ENCODE measurements at places on chromosomes 7 and 10.

DNA sequence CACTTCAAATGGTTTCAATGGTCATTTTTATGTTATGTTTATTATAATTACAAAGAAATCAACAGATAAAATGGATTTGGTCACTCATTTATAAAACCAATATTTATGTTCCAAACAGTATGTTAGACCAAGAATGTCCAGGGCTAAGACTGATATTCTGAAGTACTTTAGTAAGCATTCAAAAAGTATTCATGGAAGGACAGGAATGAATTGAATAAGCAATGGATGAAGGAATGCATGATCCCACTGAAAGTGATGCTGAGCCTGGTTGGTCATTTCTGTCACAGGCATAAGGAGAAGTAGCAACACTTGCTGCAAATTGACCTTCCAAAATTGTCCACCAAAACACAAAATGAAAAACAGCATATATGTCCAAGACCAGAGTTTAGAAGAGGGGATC is 189.0 kb upstream of the CELF2 start:
- no peak for DNase-seq

- DNase-seq: no peak
Measured at GRCh38 chr10:104339469-104340110, 1.3 kb upstream of the ITPRIP start.

DNA sequence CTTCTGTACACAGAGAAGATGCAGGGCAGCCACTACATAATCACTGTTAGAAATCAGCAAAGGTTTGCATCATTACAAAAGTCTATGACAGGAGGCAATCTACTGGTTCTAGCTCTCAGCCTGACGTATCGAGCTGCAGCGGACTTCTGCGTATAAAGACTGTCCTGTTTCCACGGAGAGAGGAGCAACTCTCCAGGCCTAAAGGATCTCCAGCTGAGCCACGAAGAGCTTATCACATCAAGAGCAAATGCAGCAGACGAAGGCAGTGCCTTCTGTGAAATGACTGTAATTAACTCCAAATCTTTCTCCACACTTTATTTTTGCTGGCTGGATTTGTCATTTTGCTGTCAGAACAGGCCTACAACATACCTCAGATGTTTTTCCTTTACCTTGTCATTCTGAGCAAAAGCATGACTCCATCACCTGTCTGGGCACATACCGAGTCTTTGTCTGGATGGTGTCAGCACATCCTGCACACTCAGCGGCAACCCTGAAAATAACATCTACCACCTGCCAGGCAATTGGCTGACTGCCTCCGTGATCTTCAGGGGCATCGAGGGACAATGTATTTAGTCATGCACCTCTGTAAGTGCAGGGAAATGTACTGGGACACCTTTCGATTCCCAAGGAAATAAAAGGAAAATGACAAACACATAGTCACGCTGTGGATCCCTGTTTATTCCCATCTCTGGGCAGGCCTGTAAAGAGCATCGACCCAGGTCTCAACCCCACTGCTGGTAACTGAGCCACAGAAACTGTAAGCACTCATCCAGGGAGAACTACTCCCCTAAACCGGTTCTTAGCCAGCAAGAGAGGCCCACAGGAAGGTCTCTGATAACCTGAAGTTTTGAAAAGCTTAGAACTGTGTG is 26.3 kb upstream of the SH3PXD2A start:
- no peak for DNase-seq

DNA sequence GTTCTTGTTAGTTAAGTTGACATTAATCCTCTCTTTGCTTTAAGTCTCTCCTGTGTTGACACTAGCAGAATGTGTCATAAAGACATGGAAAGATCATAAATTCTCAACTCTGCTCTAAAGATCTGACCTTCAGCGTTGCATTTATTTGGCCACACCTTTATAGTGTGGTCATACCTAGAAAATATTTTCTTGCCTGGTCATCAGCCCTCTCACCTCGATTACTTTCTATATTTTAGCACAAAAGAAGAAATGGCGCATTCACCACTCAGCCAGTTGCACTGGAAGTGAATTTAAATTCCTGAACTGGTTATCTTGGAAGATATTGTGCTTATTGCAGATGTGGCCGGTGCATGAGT is 96.7 kb upstream of the PDCD4 start:
- DNase-seq: no peak

DNA sequence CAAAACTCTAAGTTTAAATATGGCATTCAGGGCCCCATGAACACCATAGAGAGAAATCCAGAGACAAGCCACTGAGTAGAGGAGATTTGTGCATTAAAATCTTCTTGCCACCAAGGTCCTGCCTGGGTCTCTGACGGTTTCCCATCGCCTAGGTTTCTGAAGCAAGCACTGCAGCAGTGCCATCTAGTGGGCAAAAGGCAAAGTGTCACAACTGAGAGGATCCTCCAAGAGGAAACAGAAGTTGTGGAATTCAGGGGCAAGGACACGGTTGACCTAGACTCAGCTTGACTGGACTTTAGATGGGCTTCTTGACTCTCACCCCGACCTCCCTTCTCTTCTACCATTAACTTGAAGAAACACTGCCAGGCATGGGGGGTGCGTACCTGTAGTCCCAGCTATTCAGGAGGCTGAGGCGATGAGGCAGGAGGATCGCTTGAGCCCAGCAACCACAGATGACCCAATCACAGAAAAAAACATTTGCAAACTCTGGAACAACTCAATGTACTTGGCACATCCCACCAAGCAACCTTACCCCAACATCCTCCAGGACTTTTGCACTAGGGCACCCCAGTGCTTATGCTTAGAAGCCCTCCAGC is 604.1 kb downstream of the GALNT17 start:
- no peak for DNase-seq

DNA sequence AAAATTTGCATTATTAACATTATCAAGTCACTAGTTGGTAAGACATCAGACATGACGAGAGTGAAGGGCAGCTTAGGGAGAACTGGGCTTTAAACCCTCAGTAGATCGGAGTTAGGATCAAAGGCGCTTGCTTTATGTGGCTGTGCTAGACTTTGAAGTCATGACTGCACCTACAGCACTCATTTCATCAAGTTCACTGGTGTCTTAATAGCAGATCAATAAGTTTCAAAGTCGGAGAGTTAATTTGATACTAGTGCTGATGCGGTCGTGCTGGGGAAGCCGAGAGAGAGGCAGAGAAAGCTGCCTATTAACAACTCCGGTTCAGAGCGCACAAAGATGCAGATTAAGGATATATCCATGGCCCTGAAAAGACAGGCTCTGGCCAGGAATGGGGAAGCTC is 172.9 kb downstream of the TCF7L2 start:
- DNase-seq: no peak

- peak; percentile 92 for DNase-seq
Measured at GRCh38 chr7:27185013-27185853, at the start of gene HOXA11. TSS of gene HOXA11 (minus strand) at chr7:27185232. CDS start at chr7:27185144, 88 bp downstream.

- no peak for DNase-seq
Measured at GRCh38 chr10:33412653-33413361, 78.3 kb upstream of the NRP1 start.

DNA sequence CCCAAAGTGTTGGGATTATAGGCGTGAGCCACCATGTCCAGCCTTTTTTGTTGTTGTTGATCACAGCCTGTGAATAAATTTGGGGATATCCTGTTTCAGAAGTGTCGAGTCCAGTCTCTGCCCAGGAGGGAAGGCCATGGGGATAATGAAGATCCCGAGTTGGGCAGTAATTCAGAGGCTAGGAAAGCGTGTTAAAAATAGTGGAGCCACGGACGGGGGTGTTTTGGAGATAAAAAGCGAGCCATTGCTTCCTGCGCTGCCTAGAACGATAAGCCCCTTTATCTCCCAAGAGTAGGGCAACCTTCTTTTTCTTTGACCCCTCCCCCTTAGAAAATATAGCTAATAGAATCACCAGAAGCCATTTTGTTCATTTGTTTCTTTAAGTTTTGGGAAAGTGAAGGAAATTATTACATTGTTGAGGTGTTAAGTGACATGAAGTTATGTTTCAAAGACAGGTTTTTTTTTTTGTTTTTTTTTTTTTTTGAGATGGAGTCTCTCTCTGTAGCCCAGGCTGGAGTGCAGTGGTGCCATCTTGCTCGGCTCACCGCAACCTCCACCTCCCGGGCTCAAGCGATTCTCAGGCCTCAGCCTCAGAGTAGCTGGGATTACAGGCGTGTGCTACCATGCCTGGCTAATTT is 43.3 kb downstream of the IL15RA start:
- no peak for DNase-seq

GRCh38 chr7:143375298-143376034 is 5.7 kb upstream of the ZYX start:
- DNase-seq: no peak

GRCh38 chr7:103928581-103928980 is 60.9 kb downstream of the RELN start:
- no peak for DNase-seq

DNA sequence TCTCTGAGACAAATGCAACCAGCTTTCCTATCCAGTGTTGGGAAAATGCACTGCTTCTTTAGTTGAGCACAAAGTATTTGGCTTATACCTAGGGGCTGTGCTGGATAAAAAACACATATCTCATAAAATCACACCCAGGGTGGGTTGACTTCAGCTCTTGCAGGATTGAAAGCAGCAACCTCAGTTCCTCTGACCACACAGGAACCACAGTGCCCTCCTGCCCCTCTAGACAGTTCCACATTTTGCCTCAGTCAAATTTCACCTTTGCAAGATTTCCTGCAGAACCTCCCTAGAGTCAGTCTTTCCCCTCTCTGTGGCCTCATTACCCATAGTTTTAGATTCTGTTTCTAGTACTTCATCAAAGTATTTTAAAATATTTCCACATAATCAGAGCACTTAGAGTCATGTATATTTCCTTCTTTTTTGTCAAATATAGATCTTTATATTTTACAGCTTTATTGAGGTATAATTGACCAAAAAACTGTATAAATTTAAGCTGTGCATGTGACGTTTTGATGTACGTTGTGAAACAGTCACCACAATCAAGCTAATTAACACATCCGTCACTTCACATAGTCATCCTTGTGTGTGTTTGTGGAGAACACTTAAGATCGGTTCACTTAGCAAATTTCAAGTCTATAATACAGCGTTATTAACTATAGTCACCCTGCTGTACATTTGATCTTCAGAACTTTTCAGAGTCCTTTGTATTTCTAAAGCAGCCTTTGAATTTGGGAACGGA is 37.0 kb upstream of the EGR2 start:
- DNase-seq: no peak

DNA sequence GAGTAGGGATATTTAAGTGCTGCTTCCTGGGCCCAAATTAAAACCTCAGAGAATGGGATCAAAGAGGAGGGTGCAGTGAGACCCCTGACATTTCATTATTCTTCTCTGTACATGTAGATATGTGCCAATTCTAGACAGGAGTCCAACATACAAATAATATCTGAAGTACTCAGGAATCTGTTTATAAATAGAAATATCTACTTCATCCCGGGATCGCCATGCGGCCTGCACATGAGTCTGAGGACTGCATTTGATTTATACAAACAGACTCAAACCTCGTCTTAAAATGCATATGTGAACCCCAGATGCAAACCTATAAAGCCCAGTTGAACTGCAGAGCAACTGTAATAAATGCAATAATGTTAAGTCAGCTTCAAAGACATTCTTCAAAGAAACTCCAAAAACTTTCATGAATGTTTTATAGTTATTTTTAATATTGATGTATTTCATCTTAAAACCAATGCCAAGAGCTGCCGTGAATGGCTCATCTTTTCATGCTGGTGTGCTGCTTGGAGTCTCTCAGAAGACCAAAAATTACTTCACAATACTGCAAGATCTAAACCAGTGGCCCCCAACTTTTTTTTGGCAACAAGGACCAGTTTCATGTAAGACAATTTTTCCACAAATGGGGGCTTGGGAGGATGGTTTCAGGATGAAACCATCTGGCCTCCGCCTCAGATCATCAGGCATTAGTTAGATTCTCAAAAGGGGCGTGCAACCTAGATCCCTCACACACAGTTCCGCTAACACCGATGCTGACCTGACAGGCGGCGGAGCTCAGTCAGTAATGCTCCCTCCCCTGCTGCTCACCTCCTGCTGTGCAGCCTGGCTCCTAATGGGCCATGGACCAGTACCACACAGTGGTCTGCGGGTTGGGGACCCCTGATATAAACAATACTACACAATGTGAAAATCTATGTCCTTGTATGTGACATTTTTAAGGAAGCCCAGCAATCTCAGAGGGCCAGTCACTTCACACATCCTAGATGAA is 166.9 kb downstream of the PARD3 start:
- no peak for DNase-seq

- DNase-seq: no peak
Measured at GRCh38 chr7:924541-925231, 29.8 kb downstream of the ADAP1 start.

DNA sequence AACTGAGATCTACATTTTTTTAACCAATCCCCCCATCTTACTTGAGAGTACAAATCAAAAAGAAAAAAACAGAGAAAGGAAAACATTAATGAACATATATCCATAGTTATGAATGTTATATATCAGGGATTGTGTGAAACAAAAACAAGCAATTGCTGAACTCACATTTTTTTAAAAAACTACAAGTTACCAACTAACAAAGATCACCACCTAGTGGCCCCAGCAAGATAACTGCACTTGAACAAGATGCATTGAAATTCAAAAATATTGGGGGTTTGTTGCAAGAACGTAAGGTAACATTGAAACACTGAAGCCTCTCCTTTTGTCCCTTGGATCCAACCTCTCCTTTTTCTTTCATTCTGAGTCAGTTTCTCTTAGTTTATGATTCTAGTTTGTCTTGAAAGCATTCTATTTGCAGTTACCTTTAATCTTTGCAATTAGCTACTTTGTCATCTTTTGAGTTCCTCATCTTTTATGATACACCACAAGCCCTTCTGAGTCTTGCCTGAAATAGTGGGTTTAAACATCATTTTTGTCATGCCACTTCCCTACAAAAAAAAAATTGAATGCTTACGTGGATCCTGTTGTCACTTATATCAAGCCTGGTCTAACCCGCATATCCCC is 87.3 kb upstream of the TES start:
- DNase-seq: peak; percentile 13

DNA sequence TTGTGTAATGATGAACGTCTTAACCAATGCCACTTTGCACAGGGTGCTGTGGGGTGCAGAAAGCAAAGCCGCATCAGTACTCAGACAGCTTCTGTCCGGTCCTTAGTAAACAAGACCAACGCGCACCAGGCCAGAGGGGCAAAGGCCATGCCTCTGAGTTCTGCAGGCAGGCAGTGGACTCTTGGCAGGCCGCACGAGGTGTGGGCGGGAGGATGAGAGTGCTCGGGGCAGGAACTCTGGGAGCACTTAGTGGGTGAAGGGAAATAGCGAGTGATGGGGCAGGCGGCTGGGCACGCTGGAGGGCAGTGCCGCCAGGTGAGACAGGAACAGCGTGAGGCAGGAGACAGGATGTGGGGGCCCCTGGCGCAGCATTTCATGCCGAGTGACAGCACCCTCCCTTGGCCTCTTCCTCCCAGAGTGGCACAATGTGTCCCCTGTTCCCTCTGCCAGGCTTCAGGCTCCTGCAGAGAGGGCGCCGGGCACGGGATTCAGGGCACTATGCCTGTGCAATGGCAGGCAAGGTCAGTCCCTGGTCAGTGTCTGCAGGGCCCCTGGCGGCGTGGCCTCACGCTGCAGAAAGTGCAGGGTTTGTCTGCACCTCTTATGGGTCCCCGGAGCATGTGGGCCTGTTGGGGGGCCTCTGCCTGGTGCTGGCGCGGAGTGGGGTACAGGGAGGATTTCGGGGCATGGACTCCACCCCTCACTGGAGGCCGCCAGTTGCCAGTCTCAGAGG is 60.4 kb downstream of the VIPR2 start:
- DNase-seq: no peak

GRCh38 chr7:112080441-112080840 is 125.8 kb downstream of the DOCK4 start:
- DNase-seq: no peak

GRCh38 chr7:138886501-138886917 is 88.5 kb upstream of the ATP6V0A4 start:
- peak; percentile 50 for DNase-seq
